ENCODE measurements at places on chromosomes 1 and 21.

GRCh38 chr1:12644237-12644636, 352 bp downstream of the AADACL4 start:
- DNase-seq: no peak

- DNase-seq: no peak
Measured at GRCh38 chr1:171115280-171115897, 24.7 kb downstream of the FMO3 start.

DNA sequence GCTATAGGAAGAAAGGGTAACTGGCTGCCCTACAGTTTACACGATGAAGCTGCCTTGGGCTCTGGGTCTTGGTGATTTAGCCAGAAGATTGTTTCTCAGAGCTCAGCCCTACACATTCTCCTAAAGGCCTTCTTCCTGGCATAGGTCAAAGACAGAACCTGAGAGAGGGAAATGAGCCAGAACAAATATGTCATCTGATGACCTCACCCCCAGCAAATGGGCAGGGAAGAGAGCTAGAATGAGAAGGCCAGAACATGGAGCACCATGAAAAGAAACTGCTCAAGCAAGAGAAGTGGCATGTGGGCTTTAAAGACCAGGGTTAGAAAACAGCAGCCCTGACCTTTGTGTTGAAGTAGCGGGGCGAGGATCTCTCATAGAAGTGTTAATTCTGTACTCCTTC, 5.5 kb upstream of the ILDR2 start:
- DNase-seq: no peak

DNA sequence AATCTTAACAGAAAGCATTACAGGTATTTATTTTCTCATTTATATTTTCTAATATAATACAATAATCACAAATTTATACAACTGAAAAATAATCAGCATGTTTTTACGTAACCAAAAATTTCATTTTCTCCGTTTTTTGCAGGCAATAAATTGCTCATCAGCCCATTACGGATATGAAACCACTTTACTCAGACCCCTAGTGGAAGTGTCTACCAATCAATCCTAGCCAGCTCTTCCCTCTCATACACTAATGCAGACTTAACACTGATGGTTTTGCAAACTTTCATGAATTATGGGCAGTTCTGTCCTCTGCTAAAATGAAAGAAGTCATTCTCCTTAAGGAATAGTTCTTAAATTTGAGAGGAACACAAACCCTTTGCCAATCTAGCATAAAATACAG, 124.7 kb downstream of the EIF4G3 start:
- no peak for DNase-seq

GRCh38 chr1:50531601-50532000, 108.4 kb upstream of the DMRTA2 start:
- DNase-seq: no peak

DNA sequence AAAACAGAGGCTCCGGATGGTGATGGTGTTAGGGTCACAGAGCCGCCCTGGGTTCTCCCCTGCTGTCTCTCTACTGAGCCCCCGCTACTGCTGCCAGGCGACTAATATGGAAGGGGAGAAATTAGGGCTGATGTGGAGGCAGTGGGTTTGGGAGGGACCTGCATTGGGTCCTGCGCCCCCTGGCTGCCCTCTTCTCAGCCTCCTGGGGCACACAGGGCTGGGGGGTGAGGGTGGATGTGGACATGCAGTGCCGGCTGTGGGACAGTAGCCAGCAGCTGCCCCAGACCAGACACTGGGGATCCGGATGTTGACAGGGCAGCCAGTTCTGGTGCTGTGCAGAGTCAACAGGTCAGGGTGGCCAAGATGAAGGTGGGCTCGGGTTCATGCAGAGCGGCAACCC, 1.5 kb upstream of the CLCNKB start:
- DNase-seq: peak; percentile 76

DNA sequence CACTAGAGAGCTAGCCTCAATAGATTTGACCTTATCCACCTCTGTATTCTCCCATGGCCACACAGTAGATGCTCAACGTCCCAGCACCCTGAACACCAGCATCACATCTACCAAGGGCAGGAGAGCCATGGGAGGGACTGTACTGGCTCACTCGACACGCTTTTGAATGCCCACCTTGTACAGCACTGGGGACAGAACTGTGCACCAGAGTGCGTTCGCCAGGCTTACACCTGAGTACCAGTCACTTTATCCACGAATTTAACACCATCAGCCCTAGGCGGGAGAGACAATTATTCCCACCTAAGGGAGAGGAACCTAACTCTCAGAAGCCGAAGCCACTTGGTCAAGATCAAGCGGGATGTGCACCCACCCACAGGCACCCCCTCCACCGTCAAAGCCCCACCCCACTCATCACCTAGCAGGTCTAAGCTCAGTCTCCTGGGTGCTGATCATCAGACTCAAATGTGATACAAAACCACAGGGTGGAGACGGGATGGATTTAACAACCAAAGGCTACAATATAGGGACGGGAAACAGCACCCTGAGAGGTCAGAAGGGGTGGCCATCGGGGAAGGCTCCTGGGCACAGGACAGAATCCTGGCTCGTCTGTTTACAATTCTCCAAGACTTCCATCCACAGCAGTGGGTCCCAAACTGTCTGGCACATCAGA, 110.5 kb downstream of the GLIS1 start:
- no peak for DNase-seq

- no peak for DNase-seq
Measured at GRCh38 chr1:56411484-56412180, 167.7 kb downstream of the PLPP3 start.

DNA sequence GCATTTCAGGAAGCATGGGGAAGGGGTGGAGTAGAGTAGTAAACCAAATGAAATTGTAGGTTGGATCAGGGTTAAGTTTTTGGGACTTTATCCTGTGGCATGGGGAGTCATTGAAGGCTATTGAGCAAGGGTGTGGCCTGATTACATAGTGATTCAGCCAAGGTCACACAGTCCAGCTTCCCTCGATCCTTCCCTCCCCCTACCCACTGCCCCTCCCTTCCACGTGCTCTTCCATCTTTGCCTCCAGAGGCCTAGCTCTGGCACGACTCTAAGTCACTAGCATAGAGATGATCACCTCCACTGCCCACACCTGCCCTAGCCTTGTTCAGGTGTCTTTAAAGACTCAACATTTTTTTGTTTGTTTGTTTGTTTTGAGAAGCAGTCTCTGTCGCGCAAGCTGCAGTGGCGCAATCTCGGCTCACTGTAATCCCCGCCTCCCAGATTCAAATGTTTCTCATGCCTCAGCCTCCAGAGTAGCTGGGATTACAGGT, 37.2 kb upstream of the SLC9A1 start:
- DNase-seq: no peak

DNA sequence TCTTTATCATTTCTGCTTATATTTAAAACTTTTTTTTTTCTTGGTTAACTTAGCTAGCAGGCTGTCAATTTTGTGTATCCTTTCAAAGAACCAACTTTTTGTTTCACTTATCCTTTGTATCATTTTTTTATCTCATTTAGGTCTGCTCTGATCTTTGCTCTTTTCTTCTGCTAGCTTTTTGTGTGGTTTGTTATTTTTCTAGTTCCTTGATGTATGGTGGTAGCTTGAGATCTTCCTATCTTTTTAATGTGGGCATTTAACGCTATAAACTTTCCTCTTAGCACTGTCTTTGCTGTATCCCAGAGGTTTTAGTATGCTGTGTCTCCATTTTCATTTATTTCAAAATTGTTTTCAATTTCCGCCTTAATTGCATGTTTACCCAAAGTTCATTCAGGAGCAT, 36.5 kb downstream of the FOXJ3 start:
- no peak for DNase-seq

GRCh38 chr1:183306317-183307042, 111.7 kb downstream of the NMNAT2 start:
- peak; percentile 53 for DNase-seq

DNA sequence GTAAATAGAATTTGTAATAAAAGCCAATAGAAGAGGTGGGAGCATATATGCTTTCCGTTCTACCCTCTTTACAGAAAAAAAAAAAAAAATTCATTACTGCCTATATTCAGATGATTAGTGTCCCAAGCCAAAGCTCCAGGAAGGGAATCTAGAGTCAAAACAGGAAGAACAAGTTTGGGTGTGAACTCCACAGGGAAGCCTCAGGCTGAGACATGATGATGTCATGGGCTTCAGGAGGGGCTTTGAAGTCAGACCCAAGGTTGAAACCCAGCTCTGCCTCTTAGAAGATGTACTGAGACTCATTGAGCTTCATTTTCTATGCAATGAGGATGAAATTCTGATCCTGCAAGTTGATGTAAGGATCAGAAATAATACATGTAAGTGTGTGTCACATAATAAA, 250.0 kb upstream of the ADGRL2 start:
- DNase-seq: no peak

DNA sequence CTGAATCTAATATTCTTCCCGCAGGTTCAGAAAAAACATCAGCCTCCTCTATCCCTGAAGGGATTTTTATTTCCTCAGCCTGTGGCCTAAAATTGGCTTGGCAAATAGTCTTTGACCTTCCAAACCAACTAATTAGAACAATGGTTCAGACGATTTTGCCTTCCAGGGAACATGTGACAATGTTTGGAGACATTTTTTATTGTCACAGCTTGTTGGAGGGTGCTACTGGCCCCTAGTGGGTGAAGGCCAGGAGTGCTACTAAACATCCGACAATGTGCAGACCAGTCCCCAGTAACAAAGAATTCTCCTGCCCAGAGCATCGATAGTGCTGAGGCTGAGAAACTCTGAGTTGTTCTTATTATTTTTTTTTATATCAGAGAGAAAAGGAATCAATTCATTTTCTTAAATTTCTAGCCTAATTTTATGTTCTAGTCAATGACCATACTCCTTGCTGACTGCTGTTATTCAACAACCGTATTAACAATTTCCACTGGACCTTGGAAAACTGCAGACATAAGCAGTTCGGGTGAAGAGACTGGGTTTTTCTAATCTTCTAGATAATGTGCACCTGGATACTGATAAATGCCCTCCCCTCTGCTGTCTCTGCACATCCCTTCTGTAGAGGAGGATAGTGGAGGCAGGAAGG, 280.7 kb downstream of the LMX1A start:
- peak; percentile 59 for DNase-seq

- DNase-seq: peak; percentile 92
Measured at GRCh38 chr1:1425753-1426495, 4.8 kb upstream of the ANKRD65 start.

DNA sequence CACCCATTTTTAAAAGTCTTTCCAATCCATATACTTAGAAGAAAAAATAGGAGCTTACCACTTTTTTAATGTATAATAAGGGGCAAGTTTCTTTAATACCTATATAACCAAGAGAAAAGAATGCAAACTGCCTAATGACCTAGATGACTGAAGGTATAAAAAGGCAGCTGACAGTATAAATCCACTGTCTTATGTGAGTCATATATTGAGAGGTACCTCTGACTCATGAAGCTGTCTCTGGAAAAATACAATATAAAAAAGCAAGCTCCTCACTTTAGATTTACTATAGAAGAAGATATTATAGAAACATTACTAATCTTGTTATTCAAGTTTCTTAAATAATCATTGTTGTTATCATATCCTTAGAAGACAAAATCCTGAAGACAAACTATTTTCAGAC, 144.2 kb downstream of the VAV3 start:
- no peak for DNase-seq

DNA sequence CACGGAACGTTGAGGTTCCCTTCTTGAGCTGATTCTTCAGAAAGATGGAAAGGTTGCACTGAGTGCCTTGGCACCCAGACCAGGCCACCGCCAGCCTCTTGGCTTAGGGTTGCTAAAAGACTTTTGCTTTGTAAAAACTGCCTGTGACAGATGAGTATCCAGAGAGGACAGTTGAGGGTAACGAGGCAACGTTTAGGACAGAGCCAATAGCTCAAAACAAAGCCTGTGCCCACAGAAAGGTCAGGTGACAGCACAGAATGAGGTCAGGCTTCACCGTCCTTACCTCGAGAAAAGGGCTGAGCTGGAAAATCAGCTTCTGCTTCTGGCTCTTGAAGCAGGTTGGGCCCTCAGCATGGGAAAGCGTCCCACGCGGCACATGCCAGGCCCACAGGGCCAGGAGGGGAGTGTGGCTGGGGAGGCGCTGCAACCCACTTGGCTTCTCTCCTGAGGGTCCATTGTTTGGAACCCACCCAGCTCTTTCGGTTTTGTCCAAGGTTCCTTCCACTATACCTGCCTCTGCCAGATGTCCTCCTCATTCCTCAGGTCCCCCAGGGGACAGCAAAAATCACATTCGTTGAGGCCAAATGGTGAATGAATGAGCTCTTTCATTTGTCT, 55.5 kb downstream of the SCCPDH start:
- no peak for DNase-seq

- no peak for DNase-seq
Measured at GRCh38 chr1:183757061-183757460, 47.9 kb upstream of the RGL1 start.

- no peak for DNase-seq
Measured at GRCh38 chr1:225745273-225745672, 32.4 kb upstream of the SRP9 start.

DNA sequence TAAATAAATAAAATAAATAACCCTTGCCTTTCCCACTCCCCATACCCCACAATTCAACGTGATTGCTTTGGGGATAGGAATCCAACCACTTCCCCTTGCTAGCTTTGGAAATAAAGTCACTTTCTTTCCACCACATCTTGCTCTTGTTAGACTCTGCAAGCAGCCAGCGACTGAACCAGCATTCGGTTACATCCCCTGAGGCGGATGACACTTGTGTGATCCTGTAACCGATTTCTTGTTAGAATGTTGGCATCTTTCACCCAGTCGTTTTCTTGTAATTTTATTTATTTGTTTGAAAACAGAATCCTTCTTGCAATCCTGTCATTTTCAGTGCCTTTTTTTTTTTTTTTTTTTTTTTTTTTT, 1.6 kb upstream of the IFNGR2 start:
- DNase-seq: no peak

GRCh38 chr1:85494074-85494903, 29.3 kb upstream of the DDAH1 start:
- DNase-seq: no peak

DNA sequence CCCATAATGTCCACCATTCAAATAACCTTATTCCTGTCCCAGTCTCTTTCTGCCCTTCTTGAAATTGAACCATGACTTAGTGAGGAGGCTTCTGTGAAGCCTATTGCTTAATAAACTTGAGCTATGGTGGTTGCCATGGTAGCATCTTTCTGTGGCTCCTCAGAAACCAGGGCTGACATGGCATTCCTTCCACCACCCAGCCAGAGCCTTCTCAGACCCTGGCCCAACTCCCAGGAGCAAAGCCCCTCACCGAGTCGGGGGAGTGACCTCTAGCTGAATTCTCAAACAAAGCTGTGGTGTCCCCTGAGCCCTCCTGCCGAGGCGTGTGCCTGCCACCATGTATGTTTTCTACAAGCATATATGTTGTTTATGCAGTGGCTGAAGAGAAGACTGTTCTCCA, 259.1 kb downstream of the CACNA1E start:
- no peak for DNase-seq

- DNase-seq: no peak
Measured at GRCh38 chr1:29855561-29856160, 619.3 kb downstream of the PTPRU start.

GRCh38 chr21:34881839-34882371, 167.2 kb downstream of the RUNX1 start:
- DNase-seq: no peak

DNA sequence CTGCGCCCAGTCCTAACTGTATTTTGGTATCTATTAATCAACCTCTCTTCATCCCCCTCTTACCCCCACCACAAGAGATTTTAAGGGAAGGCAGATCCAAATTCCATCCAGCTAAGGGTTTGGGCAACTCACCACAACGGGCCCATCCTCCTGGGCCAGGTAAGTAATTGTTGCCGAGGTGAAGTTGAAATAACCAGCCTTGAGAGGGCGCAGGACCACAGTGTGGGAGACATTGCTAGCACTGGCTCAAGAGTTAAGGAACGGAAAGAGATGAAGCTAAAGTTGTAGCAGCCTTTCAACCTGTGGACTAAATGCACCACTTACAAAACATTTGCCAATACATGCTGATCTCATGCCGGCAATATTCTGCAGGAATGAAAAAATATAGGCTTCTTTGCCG, 5.9 kb downstream of the SSR2 start:
- peak; percentile 45 for DNase-seq

Measured in H7 (cell line).